Fibroblast of pulmonary artery (primary cell): ENCODE measurements at places on chromosomes 5 and 9.

DNA sequence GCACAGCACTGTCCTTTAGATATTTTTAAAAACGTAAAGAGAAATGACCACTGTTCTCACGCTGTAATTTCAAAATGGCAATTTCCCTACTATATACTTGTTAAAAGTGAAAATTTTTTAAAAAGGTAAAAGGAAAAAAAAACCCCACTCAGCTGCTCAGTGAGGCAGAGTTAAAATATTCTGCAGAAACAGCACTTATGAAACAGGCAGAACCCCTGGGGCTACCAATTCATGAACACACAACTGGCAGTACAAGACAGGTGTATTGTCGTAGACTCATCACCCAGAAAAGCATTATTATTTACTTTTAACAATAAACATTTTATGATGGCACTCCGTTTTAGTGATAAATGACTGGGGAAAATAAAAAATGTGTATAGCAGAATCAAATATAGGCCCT, 1.5 kb upstream of the RASGRF2 start:
- DNase-seq = no peak

DNA sequence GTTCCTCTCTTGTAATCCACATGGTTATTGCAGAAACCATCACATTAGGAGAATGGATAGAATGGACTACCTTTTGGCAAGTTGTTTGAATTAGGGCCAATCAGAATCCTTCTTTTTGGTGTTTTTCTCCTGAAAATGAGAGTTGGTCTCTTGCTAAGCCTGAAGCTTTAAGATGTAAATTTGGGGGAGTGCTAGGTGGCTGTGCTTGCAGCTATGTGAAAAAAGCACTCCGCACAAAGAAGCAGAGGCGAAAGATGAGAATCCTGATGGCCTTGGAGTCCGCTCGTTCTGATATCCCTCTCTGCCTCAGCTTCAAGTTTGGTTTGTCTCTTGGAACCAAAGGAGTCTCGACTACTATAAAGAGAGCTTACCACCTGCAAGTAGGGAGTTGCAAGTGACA, 63.6 kb downstream of the INIP start:
- DNase-seq = no peak

DNA sequence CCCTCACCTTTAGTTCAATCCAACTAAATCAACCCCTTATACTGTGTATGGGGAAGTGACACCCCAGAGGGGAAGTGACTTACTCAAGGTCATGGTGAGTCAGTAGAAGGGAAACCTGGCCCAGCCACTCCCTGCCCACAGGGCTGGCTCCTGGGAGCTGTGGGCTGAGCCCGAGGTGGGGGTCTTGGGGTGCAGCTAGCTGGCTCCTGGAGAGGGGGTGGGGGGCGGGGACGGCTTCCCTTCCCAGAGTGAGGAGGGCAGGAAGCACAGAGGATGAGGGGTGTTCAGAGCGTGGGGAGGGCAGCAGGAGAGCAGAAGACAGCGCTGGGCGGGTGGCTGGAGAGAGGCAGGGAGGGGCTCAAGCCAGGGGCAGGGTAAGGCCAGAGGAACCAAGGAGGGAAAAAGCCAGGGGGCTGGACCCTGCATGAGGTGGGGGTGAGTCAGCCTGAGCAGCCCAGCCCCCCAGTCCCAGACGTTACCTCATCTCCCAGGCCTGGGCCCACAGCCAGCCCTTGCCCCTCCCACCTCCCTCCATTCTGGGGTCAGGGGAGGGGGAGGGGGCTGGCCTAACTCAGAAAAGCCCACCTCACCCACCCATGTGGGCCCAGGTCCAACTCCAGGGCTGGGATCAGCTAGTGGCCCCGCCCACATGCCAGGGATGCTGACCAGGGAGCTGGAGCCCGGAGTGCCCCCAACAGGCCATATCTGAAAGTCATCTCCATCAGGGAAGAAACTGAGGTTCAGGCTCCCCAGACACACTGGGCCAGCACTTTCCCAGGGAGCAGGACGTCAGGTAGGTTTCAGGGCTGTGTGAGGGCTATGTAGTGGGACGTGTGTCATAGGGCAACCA, 2.8 kb downstream of the PDLIM7 start:
- DNase-seq = peak; percentile 90

GRCh38 chr5:173016598-173017046, 33.1 kb downstream of the ATP6V0E1 start:
- peak; percentile 86 for DNase-seq

GRCh38 chr5:57841676-57842363, 359.2 kb upstream of the ACTBL2 start:
- DNase-seq = peak; percentile 96

GRCh38 chr5:146788898-146789297, 89.7 kb downstream of the PPP2R2B start:
- DNase-seq = no peak

GRCh38 chr5:155974369-155974768, 352.6 kb upstream of the SGCD start:
- no peak for DNase-seq

DNA sequence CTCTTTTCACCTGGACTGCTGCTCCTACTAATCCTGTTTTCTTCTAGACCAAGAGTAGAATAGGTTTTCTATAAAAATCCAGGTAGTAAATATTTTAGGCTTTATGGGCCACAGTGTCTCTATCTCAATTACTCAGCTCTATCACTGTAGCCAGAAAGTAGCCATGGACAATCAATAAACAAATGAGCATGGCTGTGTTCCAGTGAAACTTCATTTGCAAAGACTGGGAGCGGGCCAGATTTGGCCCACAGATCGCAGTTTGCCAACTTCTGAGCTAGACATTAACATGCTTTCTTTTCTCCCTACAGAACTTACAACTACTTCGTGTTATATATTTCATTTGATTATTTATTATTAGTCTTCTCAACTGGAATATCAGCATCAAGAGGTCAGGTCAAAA, 30.2 kb downstream of the BRINP1 start:
- no peak for DNase-seq
